SW480 (cell line): ENCODE measurements at places on chromosomes 6 and 20.

DNA sequence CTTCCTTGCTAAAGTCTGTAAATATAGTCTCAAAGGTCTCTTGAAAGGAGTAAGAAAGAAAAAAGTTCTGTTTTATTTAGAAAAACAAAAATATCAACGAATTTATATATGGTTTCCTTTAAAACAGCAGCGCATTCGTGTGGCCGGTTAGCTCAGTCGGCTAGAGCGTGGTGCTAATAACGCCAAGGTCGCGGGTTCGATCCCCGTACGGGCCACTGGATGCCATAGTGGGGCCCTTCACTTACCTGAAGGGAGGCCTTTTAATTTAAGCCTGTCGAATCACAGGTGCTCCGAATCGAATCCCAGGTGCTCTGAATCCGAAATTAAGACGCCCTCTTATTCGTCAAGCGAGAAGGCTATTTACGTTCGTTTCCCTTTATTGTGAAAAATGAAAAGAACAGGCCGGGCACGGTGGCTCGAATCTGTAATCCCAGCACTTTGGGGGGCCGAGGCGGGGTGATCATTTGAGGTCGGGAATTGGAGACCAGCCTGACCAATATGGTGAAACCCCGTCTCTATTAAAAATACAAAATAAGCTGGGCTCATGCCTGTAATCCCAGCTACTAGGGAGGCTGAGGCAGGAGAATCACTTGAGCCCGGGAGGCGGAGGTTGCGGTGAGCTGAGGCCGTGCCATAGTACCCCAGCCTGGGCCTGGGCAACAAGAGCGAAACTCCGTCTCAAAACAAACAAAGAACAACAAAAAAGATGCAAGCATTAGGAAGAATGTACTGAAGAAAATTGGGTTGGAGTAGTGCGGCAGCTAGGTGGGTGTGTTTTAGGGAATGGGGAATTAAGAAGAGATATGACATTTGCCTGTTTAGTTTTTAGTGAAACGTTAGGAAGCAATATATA lies 195.8 kb upstream of the ZNF184 start:
- DNase-seq: peak; percentile 69

- no peak for DNase-seq
These were observed 16.0 kb downstream of the ECT2L start for GRCh38 chr6:138811866-138812265.

GRCh38 chr6:32668226-32668747 lies 1.8 kb upstream of the HLA-DQB1 start:
- DNase-seq: peak; percentile 69

GRCh38 chr20:52892023-52892422 lies 80.1 kb upstream of the TSHZ2 start:
- no peak for DNase-seq

- DNase-seq: peak; percentile 4
These were observed 611 bp downstream of the EPB41L2 start for GRCh38 chr6:131062241-131063027.

DNA sequence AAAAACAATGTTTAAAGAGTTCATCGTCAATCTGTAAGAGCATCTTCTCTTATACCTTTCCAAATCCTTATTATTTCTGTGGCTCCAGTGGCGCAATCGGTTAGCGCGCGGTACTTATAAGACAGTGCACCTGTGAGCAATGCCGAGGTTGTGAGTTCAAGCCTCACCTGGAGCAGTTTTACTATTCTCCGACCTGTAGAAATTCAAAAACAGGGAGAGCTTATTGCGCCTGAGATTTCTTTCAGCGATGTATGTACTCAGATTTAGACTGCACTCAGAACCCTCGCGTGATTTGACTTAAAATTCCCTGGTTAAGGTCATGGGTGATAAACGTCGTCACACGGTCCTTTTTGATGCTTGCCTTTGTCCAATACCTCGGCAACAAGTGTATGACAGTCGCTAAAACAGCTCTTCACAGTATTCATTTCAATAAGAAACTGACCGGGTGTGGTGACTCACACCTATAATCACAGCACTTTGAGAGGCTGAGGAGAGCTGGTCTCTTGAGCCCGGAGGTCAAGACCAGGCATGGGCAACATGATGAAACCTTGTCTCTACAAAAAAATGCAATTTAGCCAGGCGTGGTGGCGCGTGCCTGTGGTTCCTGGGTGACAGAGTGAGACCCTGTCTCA lies 11.9 kb downstream of the GPX5 start:
- DNase-seq: peak; percentile 41
